ENCODE measurements at places on chromosomes 7 and 10.

GRCh38 chr7:135662123-135662372 lies 266 bp upstream of the STMP1 start:
- no peak for DNase-seq

DNA sequence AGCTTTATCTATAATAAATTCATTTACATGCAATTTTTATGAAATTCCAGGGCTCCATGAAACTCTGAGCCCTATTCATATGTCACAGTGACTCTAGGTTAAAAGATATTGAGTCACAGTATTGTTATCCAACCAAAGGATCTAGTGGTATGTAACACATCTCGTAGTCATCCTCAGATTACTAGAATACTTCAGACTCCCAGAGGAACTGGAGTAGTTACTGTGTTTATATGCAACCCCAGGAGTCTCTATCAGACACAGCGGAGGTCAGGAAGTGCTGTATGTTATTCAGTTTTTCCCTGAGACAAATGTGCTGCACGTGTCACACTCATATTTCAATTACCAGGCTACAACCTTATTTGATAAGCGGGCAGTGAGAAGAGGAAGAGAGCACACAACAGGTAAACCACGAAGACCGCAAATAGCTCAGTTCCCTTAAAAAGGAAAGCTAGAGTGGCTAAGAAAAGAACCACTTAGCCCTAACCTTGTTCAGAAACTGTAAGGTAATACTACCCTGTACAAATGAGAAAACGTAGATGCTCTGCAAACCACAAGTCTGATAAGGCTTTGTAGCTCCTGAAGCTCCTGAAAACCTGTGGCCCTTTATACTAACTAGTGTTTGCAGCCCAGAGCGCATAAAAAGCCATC lies 114.0 kb upstream of the CNTNAP2 start:
- no peak for DNase-seq

DNA sequence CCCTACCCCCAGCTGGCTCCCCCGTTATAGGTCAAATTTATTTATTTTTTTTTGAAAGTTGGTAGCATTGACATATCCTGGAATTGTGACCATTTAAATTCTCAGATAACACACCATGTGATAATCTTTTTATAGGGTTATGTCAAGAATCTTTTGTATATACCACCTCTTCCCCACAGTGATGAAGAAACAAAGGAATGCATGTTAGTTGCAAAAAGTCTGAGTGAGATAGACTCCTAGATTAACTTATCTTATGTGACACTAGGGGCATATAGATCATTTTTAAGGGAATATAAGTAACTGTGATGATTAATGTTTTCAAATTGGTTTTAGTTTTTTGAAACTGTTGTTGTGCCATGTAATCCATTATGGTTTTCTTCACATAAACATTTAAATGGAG lies 68.3 kb downstream of the MLLT10 start:
- no peak for DNase-seq

GRCh38 chr10:84392181-84392580 lies 63.8 kb downstream of the CCSER2 start:
- DNase-seq: no peak

DNA sequence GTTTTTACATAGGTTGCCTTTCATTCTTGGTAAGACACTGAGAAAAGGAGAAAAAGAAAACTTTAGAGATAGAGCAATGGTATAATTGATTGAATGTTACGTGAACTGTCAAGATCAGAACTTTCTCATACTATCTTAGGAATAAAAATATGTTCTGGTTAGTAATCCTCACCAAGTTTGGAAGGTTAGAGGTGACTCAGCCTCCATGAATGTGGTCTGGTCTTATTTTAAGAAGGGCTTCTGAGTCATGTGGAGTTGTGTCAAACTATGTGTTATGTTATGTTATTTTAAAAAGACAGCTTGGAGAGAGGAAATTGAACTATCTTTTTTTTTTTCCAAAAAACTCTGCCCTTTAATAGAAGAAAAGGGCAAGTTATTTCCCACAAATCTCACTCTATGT lies 458.6 kb upstream of the KLF6 start:
- no peak for DNase-seq

DNA sequence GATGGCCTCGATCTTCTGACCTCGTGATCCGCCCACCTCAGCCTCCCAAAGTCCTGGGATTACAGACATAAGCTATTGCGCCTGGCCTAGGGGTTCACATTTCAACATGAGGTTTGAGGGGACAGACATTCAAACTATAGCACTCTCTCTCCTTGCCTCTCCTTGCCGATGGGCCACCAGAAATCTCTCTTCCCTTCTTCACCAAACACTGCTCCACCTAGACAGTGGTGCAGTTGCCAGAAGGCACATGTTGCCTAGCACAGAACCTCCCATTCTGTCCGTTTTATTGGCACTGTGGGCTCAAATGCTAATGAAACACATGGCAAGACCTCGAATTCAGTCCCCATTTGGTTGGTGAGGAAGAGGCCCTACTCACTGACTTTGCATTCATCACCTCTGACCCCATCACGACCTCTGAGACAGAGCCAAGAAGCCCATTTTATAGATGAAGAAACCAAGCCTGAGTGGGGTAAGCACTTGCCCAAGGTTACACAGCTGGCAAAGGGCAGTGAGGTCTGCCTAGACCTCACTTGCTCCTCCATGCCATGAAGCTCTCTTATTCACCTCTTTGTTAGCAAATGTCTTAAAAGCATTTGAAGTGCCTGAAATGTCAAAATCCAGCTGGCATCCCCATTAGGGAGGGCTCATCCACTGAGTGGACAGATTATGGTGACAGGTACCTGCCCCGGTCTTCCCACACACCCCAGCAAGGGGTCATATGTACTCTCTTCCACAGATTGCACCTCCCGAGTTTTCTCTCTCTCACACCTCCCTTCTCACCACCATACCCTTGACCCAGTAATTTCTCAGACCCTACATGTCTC lies 34.0 kb downstream of the GPRIN2 start:
- peak; percentile 4 for DNase-seq

DNA sequence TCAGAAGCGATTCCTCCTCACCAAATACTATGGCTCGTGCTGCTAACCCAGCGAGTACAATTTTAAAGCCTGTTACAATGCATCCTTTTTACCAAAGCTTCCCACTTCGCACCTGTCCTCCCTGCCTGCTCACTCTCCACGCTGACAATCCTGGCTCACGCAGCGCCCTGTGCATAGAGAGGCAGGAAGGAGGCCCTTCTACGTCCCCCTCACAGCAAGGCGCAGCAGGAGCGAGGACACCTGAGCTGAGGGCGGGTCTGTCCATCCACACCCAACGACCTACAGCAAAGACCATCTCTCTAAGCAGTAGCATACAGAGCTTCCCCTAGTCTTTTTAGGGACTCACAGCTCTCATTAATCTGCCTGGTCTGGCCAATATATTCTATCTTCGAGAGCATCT lies 46.0 kb downstream of the MKI67 start:
- no peak for DNase-seq

DNA sequence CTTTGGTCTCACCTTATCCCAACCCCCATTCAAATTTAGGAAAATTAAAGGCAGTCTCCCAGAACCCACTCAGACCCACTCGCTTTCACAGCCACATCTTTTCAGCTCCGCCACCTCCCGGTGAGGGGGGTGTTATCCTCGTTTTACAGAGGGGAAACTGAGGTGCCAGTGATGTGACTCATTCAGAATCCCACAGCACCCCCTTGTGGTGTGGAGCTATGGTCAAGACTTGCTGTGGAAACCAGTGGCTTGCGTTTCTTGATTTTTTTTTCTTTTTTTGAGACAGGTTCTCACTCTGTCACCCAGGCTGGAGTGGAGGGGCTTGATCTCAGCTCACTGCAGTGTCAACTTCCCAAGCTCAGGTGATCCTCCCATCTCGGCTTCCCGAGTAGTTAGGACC lies 27.6 kb downstream of the SLC35G1 start:
- DNase-seq: peak; percentile 13

DNA sequence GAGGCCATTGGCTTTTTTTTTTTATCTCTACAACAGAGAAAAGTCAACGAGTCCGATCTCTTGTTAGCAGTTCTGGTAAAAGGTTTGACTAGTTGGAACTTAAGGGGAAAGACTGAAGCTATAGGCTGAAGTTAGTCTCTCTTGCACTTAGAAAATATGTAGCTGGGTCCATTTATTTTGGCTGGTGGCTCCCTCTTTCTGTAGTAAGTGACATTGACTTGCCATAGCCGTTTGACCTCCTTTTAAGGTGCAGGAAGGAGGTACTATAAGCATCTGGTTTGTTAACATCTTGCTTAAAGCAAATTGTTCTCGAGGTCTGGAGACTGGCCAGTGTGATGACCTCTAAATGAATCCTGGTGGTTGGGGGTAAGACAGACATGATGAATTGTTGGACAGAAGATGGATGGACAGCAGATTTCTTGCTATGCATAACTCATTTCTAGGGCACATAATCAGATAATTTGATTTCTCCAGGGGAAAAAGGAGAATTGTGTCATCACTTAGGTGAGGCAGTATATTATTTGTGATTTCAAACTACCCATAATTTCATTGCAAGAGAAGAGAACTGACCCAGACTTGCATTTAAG lies 356.3 kb upstream of the GALNT17 start:
- DNase-seq: no peak

DNA sequence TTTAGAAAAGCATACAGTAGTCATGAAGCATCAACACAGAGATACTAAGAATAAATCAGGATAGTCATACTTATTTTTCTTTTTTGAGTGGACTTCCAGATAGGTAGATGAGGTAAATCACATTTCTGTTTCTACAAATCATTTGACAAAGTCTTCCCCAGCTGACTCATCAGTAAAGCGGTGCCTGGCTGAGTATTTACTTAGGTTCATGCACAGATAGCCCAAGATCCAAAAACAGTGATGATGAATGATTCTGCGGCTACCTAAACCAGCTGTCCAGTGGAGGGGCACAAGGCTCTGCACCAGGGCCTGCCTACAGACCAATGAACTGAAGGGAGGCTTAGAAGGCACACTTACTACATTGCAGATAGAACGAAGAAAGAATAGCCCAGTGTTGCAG lies 113.1 kb downstream of the PARP12 start:
- DNase-seq: no peak

- DNase-seq: peak; percentile 93
These were observed at the start of gene PITX3 for GRCh38 chr10:102241444-102242117. PITX3 (minus strand) TSS chr10:102241512; CDS start chr10:102232080, 9,432 bp downstream.

DNA sequence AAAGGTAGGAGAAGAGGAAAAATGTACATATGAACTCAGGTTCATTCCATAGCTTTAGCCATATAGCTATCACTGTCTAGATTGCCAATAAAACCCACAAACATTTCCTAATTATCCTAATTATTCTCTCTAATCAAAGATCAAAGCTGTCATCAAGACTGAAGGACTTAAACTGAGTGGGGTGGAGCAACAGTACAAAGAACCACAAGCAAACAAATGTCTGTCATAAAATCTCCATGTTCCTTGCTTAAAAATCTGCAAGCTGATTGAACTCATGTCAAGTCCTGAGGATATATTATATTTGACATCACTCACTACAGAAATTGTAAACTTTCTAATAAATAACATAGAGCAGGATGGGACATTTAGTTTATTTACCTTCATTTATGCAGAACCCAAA lies 315.9 kb downstream of the SNX13 start:
- no peak for DNase-seq

DNA sequence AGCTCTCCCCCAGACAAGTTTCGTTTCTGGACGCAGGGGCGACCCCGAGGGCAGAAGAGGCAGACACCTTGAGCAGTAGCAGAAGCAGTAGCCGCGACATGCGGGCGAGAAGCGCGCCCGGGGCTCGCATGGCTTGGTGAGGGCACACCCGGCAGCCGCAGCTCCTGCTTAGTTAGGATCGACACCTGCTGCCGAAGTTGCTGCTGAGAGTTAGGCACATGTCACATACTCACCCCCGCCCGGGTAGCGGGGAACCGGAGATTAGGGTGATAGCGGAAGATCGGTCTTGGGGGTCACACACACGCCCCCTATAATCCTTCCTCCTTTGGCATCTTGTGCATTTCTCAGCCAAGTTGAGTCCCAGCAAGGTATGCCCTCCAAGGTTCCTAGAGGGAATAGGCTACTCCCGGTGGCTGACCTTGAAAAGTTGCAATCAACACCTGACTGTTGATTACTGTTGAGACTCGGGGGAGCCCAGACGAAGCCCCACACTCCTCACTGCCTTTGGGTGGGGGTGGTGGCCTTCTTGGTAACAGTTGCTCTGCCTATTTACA lies 668 bp downstream of the GPR37 start:
- peak; percentile 26 for DNase-seq

DNA sequence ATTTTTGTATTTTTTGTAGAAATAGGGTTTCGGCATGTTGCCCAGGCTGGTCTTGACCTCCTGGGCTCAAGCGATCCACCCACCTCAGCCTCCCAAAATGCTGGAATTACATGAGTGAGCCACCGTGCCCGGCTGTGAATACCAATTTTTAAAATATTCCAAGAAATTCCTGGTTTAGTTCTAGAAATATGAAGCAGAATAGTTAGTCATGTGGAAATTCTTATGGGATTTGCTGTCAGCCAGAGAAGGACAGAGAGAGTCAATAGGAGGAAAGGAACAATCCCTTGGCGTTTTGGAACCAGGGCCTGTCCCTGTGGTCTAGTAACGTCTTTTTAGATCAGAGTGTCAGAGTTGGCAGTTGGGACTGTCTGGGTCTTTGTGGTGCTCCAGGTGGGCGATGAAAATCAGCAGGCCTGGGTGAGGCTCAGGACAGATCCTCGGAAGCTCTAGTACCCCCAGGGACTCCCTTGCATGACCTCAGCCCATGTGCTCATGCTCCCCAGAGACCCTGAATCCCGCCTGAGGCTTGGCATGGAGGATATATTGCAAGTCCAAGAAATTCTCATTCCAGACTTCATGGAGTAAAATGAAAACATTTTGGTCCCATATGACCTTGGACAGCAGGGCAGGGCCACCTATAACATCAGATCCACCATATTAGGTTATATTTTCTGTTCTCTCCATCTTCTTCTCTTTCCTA lies 7.8 kb downstream of the NODAL start:
- no peak for DNase-seq

DNA sequence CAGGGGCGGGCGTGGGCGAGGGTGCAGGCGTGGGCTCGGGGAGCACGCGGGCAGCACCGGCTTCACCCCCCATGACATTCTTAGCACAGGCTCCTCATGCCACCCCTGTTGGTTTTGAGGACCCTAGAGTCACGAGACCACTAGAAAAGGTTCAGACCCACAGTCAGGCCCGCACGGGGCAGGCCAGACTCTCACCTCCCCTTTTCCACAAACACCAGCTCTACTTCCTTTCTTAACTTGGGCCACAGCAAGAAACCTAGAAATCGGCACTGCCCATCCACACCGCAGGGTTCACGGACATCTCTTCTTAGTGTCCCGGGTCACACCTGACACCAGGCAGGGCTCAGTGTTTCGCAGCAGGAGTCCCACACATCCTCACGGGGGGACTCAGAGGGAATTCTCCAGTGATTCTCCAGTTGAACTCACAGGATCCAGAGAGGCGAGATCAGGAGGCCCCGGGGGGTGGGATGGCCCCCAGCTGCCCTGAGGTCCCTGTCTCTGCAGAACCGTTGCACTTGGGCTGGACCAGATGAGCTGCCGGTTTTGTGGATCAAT lies 52.0 kb downstream of the JAKMIP3 start:
- no peak for DNase-seq

- DNase-seq: no peak
These were observed 868 bp downstream of the RFC2 start for GRCh38 chr7:74253331-74253730.

GRCh38 chr7:6117533-6117932 lies 86.4 kb downstream of the ANKRD61 start:
- DNase-seq: no peak

All from transverse colon (tissue), 4 donors.